ENCODE measurements at places on chromosomes 12 and 14. TPM values are rescaled to one million over a fixed set of nuclear protein-coding genes. Genes with fewer than 3 reads are reported as not detected.

DNA sequence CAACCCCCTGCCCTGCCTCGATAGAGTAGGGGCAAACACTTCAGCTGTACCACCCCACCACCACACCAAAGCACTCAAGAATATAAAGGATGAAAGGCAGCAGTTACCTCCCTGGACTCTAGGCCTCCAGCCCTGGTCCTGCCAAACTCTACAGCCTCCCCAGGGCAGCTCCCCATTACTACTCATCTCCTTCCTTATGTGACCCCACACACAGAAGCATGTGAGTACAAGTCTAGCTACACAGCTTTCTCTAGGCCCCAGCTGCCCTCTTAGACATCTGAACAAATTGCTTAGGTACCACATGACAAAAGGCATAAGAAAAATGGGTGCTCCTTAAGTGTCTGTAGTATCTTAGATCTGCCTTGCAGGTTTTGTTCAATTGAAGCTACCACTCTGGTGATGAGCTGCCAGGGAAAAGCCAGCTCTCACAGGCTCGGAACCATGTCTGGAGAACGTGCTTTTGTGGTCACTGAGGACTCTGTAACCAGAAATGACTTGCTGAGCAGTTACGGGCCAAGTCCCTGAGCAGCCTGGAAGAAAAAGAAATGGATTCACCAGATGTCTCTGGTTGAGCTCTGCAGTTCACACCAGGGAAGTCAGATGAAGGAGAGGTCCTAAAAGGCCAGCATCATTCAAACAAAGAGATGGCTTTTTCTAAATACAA lies 32.8 kb downstream of the FMNL3 start:
- DNase-seq, result no peak

The CLECL1 gene
- total RNA-seq, result not detected

DNA sequence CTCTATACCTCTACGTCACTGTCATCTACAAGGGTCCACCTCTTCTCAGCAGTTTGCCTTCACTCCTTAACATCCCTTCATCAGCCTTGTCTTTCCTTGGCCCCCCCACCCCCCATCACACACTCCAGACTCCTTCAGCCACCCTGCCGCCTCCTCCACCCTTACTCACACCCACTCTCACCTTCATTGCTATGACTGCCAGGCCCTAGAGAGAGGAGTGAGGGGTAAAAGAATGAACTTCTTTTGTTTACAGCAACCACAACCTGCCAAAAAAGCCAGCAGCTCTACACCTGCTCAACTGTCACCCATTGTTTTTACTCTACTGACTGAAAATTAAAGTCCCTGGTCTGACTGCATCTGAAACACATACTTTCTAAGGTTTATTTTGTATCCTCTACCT lies 112.8 kb downstream of the DUSP6 start:
- DNase-seq, result no peak

The LBHD2 gene
- not detected for total RNA-seq

The NDUFA12 gene
- total RNA-seq, result 214 TPM

DNA sequence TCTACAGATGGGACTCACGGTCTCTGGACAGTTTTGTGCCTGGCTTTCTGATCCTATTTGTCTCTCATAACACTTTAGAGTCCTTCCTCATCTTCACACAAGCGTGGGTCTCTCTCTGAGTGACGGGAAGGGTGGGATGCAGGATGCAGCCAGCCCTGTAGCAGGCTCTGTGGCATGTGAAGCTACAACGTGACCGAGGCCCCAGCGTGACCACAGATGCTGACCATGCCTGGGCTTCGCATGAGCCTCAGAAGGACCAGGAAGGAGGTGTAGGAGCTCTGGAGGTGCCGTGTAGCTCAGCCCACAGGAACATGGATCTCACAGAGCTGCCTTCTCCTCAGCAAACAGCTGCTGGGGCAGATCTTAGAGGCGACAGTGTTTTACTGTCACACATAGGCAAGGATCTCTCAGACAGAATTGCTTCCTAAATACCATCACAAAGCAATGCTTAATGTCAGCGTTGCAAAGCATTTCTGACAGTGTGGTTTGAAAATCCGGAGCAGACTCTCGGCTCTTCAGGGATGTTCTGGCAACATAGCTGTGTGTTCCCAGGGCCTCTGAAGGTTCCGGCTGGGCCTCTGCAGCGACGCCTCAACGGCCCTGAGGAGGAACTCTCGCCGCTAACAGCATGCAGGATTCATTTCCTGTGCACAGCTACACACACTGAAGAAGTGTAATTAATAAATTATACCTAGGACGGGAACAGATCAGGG lies 21.9 kb downstream of the ANKLE2 start:
- no peak for DNase-seq

The KLHL33 gene
- 10.9 TPM for total RNA-seq

The METTL25 gene
- 7.0 TPM for total RNA-seq

- DNase-seq, result peak; percentile 37
Measured at GRCh38 chr14:74573421-74574089, 38.5 kb downstream of the LTBP2 start.

- no peak for DNase-seq
Measured at GRCh38 chr12:124928912-124929530, 14.6 kb upstream of the UBC start.

DNA sequence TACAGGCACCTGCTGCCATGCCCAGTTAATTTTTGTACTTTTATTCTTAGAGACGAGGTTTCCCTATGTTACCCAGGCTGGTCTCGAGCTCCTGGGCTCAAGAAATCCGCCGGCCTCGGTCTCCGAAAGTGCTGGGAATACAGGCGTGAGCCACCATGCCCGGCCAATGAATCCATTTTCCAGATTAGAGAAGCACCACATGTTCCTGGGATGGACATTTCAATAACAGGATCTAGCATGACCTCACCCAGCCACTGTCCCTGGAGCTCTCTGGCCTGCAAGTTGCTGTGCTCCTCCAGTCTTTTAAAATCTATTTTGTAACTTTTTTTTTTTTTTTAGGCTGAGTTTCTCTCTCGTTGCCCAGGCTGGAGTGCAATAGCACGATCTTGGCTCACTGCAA lies 2.2 kb downstream of the GPR132 start:
- DNase-seq, result no peak

The RAD9B gene
- 1.6 TPM for total RNA-seq

- no peak for DNase-seq
Measured at GRCh38 chr12:16220120-16220519, 57.4 kb downstream of the SLC15A5 start.

The CMKLR1 gene
- 5.5 TPM for total RNA-seq

GRCh38 chr12:68506619-68507018 lies 104.1 kb upstream of the RAP1B start:
- DNase-seq, result no peak

The SPATS2 gene
- 10.6 TPM for total RNA-seq

GRCh38 chr12:75876832-75877762 lies 154.5 kb downstream of the PHLDA1 start:
- DNase-seq, result no peak

The TMEM229B gene
- total RNA-seq, result 0.60 TPM

- no peak for DNase-seq
Measured at GRCh38 chr12:3378655-3379054, 112.3 kb upstream of the PRMT8 start.

The TNS2 gene
- 55.5 TPM for total RNA-seq
